ENCODE measurements at places on chromosomes 5 and 9. TPM values are rescaled to one million over a fixed set of nuclear protein-coding genes. Genes with fewer than 3 reads are reported as not detected.

- DNase-seq, result peak; percentile 16
These were observed 6.2 kb downstream of the OR2S2 start for GRCh38 chr9:35951736-35952135.

DNA sequence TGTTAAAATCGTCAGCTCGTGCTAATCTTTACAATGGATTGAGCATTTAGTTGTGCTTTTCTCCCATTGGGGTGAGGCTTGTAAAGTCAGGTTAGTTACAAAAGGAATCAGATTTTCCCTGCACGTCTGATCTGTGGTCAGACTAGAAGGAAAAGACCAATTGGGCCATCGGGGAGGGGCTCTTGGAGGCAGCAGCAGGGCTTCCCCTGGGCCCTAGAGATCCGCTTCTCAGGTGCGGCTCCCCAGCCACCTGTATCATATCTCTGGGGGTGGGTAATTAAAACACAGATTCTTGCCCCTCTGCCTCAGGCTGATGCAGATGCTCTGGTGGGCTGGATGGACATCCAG is 200.3 kb downstream of the HSPA4 start:
- no peak for DNase-seq

DNA sequence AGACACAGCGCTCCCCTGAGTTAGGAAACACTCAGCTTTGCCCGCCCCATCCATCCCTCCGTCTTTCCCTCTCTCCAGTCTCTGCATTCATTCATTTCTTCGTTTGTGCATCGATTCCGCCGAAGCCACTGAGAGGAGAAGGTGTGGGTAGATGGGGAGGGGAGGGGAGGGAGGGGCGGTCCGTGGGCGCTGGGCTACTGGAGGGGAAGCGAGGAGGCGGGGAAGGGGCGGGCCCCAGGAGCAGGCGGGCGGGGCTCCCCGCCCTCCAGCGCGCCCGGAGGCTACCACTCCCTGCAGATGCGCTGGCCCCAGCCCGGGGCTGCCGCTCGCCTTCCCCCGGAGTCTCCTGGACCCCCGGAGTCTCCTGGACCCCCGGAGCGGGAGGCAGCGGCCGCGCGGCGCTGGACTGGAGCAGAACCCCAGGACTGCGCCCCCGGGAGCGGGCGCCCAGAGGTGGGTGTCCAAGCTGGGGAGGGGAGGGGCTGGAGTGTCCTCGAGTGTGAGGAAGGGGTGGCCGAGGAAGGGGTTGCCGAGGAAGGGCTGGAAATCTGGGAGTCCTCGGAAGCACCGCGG is 159.5 kb downstream of the C9orf152 start:
- peak; percentile 93 for DNase-seq

- no peak for DNase-seq
These were observed 27.5 kb upstream of the GLIPR2 start for GRCh38 chr9:36109071-36109470.

Gene DCANP1
- total RNA-seq, result not detected

Gene TSLP
- not detected for total RNA-seq

DNA sequence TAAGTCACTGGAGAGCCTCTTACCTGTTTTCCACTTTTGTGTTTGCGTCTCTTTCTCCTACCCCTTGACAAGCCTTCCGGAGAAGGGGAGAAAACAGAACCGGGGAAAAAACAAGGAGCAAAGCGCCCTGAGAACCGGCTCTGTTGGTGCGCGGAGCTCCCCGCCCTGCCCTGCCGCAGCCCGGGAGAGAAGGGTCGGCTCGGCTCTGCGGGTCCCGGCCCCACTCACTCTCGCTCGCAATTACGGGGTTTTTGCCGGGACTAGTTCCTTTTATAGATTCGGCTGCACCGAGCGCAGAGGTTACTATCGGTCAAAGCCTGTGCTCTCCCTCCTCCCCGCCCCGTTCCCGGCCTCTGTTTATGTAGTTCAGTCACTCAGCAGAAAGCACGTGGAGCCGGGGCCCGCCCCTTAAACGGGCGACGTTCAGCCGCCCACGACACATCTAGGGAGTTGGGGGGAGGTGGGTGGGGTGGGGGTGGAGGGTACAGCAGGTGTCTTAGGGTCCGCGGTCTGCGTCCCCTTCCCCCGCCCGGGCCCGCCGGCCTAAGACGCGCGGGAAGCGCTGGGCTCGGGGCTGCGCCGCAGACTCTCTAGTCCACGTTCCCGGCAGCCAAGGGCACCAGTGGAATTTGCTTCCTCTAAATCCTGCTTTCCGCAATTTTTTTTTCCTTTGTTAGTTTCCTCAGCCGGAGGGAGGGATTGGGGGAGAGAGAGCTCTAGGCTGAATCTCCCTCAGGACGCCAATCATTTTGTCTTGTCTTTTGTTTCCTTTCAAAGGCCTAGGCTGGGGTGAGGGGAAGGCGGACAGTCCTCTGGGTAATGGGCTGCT is at the start of gene ABCA1:
Gene ABCA1 (minus strand): TSS at position 244 of the 829 bp plus-strand sequence. CDS start 24,476 bp downstream, outside the sequence.
- DNase-seq, result peak; percentile 89

- DNase-seq, result no peak
These were observed 51.9 kb upstream of the ENTREP1 start for GRCh38 chr9:69273161-69273560.

Gene QRFP
- total RNA-seq, result not detected

- no peak for DNase-seq
These were observed 159.1 kb upstream of the RGMB start for GRCh38 chr5:98614341-98614740.

GRCh38 chr5:74310997-74311930 is 329.3 kb downstream of the ENC1 start:
- no peak for DNase-seq

GRCh38 chr9:92962303-92962649 is 15.0 kb downstream of the FGD3 start:
- DNase-seq, result no peak

GRCh38 chr9:135394131-135394530 is 85.5 kb upstream of the PPP1R26 start:
- no peak for DNase-seq

Gene NR2F1
- total RNA-seq, result 30.5 TPM

- no peak for DNase-seq
These were observed 139.1 kb downstream of the PLPPR1 start for GRCh38 chr9:101167490-101168134.

Gene ROR2
- under 0.01 TPM for total RNA-seq

GRCh38 chr5:135382981-135383380 is 16.1 kb downstream of the MACROH2A1 start:
- no peak for DNase-seq

Gene SLC4A9
- total RNA-seq, result not detected

- no peak for DNase-seq
These were observed 224.5 kb upstream of the RFX3 start for GRCh38 chr9:3750321-3750720.

GRCh38 chr9:16622541-16622940 is 247.9 kb downstream of the BNC2 start:
- no peak for DNase-seq

GRCh38 chr9:110261632-110262031 is 5.3 kb upstream of the TXN start:
- DNase-seq, result no peak

GRCh38 chr5:68505917-68506860 is 290.6 kb downstream of the PIK3R1 start:
- peak; percentile 35 for DNase-seq

DNA sequence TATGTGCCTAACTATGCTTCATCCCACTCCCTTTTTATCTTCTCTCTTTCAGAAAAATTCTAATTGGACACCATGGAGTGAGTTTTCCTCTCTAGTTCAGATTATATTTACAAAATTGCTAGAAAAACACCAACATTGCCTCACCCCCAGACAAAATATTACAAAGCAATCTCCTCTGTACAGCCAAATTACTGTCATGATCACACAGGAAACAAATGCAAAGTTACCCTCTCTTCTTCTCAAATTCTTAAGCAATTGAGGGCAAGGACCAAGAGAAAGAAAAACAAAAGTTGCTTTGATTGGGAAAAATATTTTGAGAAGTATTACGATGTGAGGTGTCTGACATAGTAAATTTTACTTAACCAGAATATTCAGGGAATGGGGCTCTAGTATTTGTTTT is 30.8 kb upstream of the ABCA1 start:
- DNase-seq, result no peak

DNA sequence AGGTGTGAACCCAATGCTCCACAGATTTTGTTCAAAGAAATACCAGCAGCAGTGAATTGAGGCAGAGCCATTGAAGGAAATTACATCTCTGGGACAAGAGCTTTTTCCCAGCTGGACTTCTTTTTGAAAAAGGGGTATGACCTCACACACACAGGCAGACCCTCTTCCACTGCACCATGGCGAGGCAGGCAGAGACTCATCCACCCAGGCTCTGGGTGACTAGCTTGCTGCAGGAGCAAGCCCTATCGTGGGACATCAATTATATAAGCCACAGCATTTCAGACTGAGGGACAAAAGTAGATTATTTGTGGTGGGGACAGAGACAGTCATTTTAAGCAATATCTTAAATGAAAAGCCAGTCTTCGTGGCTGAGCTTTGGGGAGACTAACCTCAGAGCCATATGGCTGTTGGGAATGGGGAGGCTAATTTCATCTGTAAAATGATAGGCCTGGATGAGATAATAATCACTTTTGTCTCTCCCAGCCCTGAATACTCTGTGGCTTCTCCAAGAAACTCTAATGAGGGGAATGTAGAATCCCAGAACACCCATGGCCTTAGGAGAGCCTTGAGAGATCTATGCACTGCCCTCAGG is 113.1 kb upstream of the TNC start:
- DNase-seq, result no peak

- DNase-seq, result peak; percentile 8
These were observed 186.3 kb downstream of the MARCHF11 start for GRCh38 chr5:15993334-15993733.

- peak; percentile 24 for DNase-seq
These were observed 854 bp upstream of the ARL15 start for GRCh38 chr5:54311176-54311677.

Gene PCDHGA3
- total RNA-seq, result 0.40 TPM

All from lung microvascular endothelial cell (primary cell).